ENCODE measurements at places on chromosomes 3 and 15.
A peak's percentile ranks its signal among the peaks of the same experiment; 100 is the strongest.

GRCh38 chr3:114242947-114243346 lies 5.6 kb upstream of the ZNF80 start:
- no peak for DNase-seq

GRCh38 chr15:39498629-39499028 lies 82.2 kb upstream of the THBS1 start:
- DNase-seq: no peak

DNA sequence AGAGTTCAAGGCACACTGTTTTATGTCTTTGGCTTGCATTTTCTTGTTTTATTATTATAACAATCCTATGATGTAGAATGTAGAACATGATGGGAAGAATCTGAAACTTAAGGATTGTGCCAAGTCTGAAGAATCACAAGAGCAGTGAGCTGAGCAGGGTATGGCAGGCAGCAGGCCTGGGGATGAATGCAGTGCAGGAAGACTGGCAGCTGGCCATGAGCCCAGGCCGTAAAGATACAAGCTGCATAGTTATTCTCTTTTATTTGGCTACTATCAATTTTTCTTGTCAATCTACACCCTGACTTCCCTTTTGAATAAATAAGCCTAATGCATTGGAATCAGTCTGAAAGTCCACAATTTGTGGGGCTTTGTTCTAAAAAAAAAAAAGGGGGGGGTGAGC lies 89.6 kb upstream of the ARPP21 start:
- DNase-seq: no peak

DNA sequence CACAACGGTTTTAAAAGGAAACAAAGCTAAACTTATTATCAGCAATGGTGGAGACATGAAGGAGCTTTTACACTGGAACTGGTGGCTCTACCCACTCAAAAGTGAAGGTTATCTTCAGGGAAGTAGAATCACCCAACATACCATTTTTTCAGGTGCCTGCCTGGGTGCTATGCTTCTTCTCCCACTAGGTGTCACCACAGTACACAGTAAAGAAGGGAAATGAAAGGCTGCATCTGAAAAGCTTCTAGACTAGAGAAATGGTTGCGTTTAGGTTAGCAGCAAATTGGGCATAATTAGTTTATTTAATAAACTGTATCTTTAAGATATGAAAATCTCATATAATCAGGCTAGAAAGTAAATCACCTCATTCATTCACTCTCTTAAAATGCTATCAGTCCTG lies 47.0 kb upstream of the SELENOK start:
- peak; percentile 56 for DNase-seq

DNA sequence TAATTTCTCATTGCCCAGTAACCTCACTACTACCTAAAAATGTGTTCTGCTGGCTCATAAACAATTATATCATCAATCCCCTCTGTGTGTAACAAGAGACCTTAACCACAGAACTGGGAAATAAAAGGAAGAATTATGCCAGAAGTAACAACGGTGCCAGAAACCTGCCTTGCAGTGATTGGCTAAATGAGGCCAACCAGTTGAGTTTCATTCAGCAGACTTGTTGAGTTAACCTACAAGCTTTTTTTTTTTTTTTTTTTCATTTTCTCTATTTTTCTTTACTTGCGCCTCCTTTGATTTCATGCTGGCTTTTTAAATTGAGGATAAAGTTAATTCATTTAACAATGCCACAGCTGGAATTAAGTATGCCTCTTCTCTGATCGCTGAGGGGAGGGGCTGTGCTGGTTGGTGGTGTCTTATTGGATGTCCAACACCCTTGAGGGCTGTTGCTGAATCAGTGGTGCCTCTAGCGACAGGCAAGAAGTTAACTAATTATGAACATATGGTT lies 30.0 kb upstream of the GMNC start:
- DNase-seq: peak; percentile 59

- no peak for DNase-seq
Observed at GRCh38 chr3:128062033-128062745, 10.0 kb downstream of the SEC61A1 start.

DNA sequence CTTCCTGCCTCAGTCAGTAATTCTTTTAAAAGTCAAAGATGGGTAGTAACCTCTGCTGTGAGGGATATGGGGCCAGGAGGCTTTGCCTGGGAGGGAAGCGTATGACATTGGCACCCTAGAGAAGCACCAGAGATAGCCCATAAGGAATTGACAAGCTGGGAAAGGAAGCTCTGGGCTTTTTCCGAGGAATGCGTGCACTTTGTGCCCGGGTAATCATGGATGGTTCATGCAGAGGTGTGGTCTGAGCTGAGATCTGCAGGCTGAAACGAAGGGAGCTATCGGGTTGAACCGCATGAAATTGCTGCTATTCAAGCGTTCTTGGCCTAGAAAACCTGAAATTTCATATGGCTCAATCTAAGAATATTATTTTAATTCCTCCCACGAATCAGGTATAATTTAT lies 127.7 kb upstream of the TLE3 start:
- no peak for DNase-seq

GRCh38 chr3:88059380-88060170 lies 520 bp downstream of the ZNF654 start:
- no peak for DNase-seq

DNA sequence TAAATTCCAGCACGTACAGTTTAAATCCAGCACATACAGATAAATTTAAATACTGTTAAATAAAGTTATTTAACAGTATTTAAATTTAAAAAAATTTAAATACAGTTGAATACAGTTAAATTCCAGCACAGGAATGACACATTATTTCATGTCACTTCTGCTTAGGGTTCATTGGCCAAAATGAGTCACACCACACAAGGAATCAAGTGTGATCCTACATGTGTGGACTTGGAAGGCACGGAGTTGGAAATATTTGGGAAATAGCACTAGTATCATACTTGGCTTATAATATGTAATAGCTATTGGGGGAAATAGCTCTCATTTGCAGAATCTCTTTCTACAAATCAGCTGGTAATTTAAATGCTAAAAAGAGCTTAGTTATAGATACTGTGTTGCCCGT lies 10.6 kb downstream of the RAB7A start:
- DNase-seq: no peak

- DNase-seq: no peak
Observed at GRCh38 chr3:85567071-85567676, 608.4 kb downstream of the CADM2 start.

- DNase-seq: no peak
Observed at GRCh38 chr3:41324156-41324475, 124.8 kb downstream of the CTNNB1 start.

GRCh38 chr3:194537732-194538247 lies 51.0 kb upstream of the ATP13A3 start:
- DNase-seq: peak; percentile 88

DNA sequence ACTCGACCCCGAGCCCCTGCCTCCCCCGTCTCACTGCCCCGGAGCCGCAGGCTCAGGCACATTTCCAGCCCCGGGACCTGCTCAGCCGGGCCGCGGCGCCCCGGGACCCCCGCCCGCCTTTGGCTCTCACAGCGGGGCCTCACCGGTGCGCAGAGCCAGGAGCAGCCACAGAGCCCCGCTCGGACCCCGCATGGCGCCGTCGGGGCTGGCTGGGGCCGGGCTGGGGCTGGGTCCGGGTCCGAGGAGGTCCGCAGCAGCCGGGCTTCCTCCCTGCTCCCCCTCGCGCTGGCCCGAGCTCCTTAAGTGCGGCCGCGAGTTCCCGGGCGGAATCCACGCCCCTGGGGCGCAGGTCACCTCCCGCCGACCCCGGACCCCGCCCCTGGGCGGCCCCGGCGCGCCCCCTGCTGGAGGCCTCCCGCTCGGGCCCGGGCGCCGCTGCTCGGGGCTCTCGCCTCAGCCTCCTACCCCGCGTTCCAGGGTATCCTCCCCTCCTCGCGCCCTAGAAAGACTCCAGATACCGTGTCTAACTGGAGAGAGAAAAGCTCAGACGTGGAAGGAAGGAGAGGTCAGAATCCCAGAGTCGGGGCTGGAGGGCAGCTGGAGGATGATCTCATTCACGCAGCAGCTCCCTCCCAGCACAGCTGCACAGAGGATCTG lies at the start of gene MELTF:
MELTF (minus strand) TSS at position 307 of the 657 bp plus-strand sequence; CDS start at position 192, 115 bp downstream.
- peak; percentile 56 for DNase-seq

GRCh38 chr3:72907731-72908620 lies 20.1 kb downstream of the GXYLT2 start:
- peak; percentile 52 for DNase-seq

- DNase-seq: no peak
Observed at GRCh38 chr15:29379647-29380046, 110.0 kb upstream of the NSMCE3 start.

DNA sequence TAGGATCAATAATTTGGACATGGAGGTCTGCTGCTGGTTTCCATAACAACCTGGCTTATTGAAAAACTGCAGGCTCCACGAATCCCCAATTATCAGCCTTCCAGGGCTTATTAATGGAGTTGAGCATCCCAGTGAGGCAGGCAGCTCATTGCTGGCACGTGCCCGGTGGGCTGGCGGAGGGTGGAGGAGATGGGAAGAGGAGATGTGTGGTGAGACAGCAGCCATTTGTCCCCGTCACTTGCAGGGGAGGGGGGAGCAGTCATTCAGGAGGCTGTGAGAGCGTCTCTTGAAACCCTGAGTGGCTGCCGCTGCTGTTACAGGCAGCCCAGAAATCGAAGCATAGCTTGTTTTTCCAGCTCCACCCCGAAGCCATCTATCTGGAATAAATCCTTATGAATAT lies 70.6 kb downstream of the GAP43 start:
- DNase-seq: no peak

- no peak for DNase-seq
Observed at GRCh38 chr15:69666921-69667811, 214.5 kb downstream of the RPLP1 start.

DNA sequence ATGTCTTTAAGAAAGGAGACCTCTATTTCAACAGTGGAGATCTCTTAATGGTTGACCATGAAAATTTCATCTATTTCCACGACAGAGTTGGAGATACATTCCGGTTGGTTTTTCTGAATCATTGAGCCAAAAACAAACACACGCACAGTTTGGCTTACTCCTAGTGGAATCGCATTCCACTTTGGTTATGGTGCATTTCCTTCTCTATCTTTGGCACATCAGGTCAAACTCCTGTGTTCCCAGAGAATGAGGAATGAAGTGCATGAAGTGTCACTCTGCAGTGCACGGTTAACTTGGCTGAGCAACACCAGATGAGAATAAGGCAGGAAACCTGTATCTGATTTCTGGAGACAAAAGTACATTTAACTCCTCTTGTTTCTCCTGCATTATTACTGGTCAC lies 38.5 kb downstream of the HDC start:
- peak; percentile 50 for DNase-seq

DNA sequence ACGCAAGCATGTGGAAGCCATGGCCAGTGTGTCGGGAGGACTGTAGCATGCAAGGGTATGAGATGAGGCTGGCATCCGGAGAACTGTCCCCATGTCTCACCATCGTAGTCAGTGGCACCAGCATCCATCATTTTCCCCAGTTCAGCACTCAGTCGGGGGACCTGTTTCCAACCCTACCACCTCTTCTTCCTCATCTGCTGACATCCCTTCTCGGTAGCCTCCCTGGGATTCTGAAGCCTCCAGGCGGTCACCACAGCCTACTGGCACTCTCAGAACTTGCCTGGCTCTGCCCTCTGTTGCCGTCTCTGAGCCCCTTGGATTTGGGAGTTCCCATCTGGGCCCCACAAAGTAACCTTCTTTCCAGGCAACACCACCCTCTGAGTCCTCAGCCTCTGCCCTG lies 131.1 kb upstream of the ABHD17C start:
- DNase-seq: no peak

GRCh38 chr15:39882602-39883001 lies 37.5 kb downstream of the GPR176 start:
- no peak for DNase-seq

- peak; percentile 11 for DNase-seq
Observed at GRCh38 chr15:86197770-86198169, 118.1 kb downstream of the AGBL1 start.

DNA sequence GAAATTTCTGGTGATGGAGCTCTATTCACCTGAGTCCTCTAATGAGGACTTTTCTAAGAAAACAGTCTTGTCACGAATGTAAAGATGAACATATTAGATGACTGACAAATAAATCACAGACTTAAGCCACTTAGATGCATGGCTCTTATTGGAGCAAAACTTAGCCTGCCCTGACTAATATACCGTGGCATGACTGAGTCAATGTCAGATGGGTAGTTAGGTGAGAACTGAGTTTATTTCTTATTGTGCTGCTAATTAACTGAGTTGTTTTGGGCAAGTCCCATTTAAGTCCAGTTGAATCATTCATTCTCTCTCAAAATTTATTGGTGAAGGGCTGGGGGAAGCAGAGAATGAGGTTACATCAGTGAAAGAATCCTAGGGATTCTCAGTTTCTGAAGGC lies 459.8 kb downstream of the MCTP2 start:
- no peak for DNase-seq

DNA sequence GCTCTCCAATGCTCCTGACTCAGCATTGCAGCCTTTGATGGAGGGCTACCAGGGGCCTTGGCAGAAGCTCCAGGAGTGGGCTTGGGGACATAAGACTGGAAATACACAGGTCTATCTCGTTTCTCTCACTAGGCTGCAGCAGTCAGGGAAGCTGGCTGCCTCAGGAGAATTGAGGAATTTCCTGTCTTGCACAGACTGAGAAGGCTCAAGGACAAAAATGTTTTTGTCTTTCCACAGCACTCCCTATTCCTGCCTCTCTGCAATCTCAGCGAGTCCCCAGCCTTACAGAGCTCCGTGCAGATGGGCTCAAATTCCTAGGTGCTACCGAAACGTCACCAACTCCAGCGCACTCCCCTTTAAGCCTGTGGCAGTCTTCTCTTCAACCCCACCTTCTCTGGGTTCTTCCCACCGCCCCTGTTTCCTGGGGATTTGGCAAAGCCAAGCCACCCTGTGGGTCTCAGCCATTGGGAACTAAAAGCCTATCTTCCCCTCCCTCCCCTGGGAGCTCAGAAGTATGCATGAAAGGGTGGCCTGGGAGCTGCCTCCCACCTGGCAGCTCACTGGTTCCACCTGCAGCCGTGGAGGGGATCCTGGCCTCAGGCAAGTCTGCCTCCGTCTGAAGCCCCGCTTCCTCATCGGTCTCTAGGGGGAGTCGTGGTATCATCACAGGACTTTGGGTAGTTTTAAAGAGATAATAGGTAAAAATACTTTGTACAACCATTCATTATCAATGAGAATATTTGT lies 322.6 kb upstream of the FRG2C start:
- no peak for DNase-seq

DNA sequence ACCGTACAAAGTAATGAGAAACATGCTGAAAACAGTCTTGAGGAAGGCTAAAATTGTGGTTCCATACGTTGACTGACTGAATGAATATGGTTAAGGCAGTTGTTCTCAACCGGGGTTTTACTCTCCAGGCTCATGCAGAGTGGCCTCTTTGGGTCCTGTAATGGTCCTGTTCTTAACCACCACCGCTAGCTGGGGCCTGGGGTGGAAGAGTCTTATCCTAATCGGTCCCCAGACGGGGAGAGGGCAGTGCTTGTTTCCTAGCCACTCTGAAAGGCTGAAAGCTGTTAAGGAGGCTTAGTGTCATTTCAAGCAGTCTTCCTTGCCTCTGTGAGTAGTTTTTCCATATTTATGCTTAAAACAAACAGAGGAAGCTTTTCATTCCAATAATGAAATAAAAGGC lies 32.0 kb downstream of the SELENOT start:
- no peak for DNase-seq

- no peak for DNase-seq
Observed at GRCh38 chr3:160448845-160449635, 546 bp downstream of the TRIM59 start.

Measured in HT1080 (cell line).